ENCODE measurements at places on chromosomes 11 and 22.

- DNase-seq, result no peak
These were observed 14.1 kb upstream of the IL2RB start for GRCh38 chr22:37163575-37164504.

DNA sequence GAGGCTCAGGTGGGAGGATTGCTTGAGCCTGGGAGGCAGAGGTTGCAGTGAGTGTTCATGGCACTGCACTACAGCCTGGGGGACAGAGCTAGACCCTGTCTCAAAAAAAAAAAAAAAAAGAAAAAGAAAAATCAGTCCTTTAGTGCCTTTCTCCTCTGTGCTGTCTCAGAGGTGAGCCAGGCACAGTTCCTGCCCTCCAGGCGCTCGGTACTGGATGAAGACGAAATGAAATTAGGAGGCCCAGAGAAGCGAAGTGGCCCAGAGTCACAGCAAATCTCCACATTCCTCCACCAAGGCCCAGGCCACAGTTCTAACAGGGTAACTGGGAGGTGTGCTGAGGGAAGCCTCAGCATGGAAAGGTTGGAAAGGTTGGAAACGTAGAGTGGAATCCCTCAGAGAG lies 4.9 kb downstream of the PLEKHB1 start:
- DNase-seq, result no peak

DNA sequence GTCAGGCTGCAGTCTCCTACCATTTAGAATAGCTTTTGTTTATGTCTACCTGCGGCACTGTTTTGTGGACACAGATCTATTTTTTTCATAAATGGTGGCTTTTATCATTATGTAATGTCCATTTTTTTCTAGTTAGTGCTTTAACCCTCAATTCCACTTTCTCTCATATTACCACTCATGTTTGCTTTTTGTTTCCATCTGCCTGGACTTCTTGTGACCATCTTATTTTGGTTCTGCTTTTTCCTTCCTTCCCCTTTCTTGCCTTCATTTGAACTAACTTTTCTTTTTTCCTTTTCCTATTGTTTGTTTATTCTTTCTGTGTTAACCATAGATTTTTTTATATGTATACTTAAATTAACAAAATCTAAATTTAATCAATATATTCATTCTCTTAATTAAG lies 98.5 kb upstream of the SLC22A12 start:
- DNase-seq, result no peak

GRCh38 chr22:29306175-29306834 lies at the start of gene GAS2L1:
Gene GAS2L1, plus strand, starts transcription at chr22:29306650. Its CDS starts 1,456 bp downstream, at chr22:29308106.
- DNase-seq, result no peak

DNA sequence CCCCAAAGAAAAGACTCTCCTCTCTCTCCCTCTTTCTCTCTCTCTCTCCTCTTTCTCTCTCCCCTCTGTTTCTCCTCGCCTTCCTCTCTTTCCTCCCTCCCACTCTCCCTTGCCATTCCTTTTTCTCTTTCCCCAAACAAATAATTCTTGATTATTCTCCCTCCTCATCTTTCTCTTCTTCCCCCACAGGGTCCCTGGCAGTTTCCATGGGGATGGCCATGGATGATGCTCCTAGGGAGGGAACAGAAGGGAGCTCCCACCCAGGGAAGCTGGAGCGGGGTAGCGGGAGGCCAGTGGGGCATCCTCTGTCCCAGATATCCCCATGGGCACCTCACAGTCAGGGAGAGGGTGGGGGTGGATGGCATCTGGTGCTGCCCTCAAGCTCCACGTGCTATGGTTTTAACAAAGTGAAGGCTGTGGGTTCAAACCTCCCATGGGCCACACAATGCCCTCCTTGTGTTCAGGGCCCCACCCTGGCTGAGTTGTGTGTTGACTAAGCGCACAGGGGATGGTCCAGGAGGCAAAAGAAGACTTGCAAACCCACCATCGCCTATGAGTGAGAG lies 266.4 kb downstream of the BUD13 start:
- no peak for DNase-seq

DNA sequence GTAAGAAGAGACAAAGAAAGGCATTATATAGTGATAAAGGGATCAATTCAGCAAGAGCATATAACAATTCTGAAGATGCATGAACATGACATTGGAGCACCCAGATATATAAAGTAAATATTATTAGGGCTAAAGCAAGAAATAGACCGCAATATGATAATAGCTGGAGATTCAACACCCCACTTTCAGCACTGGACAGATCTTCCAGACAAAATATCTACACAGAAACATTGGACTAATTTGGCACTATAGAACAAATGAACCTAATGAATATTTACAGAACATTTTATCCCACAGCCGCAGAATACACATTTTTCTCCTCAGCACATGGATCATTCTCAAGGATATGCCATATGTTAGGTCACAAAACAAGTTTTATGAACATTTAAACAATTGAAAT lies 633.1 kb downstream of the JRKL start:
- no peak for DNase-seq

- DNase-seq, result no peak
These were observed 2.6 kb upstream of the MCHR1 start for GRCh38 chr22:40676644-40677043.

GRCh38 chr22:27892811-27893210 lies 26.2 kb downstream of the PITPNB start:
- DNase-seq, result no peak

- no peak for DNase-seq
These were observed 8.9 kb downstream of the HEPHL1 start for GRCh38 chr11:94030059-94030458.

DNA sequence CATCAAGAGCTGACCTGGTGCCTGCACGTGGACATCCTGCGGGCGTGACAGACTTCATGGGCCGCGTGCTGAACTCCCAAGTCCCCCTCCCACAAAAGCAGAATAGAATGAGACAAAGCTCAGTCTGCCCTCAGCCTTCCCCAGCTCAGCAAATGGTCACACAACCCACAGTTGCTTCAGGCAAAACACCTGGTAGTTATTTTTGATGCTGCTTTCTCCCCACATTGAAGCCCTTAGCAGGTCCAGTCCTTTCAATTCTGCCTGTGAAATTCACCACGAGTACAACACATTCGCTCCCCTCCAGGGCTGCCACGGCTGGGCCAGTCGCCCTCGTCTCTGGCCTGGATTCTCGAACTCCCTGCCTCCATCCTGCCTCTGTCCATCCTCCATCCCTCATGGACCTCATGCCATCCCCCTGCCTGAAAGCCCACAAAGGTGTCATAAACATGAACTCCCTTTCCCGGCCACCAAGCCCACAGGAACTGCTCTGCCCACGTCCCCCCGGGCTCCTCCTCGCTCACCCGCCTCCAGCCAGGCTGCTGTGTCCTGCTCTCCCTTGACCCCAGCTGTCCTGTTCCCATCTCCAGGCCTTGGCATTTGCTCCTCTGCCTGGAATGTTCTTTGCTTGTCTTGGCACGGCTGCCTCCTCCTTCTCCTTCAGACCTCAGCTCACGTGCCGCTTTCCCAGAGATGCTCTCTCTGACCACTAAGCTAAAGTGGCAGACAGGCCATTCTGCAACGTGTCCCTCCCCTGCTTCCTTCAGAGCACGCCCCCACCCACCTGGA lies 42.1 kb downstream of the SCUBE1 start:
- DNase-seq, result no peak

GRCh38 chr11:2768471-2769408 lies 68.9 kb upstream of the KCNQ1OT1 start:
- no peak for DNase-seq

DNA sequence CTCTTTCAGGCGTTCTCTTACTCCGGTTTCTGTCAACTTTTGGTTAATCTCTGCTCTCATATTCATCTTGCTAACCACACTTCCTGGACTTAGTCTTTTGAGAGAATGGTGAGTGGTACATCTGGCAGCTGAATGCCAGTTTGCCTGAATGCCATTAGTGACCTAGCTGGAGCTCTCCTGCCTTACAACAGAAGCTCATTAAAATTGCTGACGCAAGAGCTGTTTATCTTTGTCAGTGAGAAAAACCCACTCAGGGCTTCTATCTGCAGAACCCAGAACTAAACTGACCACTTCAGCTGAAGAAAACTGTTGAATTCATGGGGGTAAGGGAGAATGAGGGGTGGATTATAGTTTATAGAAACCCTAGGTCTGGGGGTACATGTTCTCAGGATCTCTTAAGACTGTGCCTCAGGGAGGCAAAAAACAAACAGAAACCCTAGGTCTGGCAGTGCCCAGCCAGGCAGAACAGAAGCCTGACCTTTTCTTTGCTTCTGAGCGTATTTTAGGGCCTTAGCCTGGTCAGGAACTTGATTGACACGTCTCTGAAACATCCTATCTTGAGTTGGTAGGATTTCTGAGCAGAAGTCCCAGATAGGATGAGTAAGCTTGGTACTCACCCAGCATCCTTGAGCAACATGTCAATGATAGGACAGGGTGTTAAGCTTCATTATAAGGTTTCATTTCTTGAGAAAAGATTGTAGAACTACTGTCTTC lies 52.8 kb upstream of the YWHAH start:
- DNase-seq, result no peak

DNA sequence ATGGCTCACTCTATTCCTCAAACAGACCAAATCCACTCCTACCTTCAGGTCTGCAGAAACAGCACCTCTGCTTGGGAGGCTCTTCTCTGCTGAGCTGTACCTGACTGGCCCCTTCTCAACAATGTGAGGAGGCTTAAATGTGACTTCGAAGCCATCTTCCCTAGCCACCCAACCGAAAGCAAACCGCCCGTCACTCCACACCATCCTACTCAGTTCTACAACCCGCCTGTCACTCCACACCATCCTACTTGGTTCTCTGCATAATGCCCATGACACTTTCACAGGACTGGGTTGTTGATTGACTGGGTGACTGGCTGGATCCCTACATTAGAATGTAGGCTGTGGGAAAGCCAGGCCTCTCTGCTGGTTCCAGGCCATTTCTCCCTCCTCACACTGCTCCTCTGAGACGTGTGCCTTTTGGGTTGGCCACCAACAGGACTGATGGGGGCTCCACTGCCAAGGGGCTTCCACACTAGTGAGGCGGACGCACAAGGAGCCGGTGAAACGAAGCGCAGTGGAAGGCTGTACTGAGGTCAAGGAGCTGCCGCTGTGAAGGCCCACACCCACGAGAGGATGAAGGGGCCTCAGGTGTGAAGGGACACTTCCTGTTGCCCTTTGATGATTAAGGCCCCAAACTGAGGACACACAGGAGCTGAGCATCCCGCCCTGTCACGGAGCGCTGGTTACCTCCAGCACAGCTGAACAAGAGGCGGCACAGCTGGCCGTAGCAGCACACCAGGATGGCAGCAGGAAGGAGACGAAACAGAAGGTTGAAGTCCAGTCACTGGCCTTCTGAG lies 47.5 kb upstream of the SPATA19 start:
- no peak for DNase-seq

- no peak for DNase-seq
These were observed 168.7 kb downstream of the EFCAB6 start for GRCh38 chr22:43643387-43643786.

GRCh38 chr11:123163621-123164020 lies 31.4 kb downstream of the CLMP start:
- no peak for DNase-seq

DNA sequence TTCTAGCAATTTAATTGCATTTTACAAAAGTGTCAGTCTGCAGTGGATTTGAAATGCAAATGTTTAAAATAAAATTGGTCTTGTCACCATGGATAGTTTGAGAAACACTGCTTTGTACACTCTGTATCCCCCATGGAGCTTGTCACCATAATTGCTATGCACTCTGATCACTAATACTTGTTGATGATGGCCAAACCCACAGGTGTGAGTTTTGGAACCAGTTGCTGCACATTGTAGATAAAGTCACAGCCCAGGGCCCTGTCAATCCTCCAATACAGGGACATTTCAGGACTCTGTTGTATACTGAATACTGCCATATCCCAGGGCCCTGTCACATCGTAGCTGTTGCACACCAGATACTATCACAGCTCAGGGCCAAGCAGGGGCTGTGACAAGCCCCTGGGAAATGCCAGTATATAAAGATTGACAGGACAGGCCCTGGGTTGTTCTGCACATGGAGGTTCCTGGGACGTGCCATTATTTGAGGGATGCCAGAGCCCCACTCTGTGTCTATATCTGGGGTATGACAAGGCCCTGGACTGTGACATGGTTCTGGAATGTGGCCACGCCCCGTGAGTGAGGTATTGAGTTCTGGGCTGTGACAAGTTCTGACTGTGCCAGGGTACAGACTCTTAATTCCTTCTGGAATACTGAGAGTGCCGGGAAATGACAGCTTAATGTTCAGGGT lies 27.9 kb upstream of the SMPD1 start:
- no peak for DNase-seq

DNA sequence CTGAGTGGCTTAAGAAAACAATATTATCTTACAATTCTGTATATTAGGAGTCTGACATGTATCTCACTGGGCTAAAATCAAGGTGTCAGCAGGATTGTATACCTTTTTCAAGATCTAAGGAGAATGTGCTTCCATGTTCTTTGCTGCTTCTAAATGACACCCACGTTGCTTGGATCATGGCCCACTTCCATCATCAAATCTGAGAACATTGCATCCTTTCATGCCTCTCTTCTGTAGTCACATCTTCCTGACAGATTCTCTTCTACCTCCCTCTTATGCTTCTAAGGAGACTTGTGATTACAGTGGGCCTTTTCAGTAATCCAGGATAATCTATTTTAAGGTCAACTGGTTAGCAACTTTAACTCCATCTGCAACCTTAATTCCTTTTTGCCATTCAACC lies 499.4 kb downstream of the FAM181B start:
- no peak for DNase-seq

- DNase-seq, result no peak
These were observed 116.0 kb downstream of the RBFOX2 start for GRCh38 chr22:35912658-35913057.

DNA sequence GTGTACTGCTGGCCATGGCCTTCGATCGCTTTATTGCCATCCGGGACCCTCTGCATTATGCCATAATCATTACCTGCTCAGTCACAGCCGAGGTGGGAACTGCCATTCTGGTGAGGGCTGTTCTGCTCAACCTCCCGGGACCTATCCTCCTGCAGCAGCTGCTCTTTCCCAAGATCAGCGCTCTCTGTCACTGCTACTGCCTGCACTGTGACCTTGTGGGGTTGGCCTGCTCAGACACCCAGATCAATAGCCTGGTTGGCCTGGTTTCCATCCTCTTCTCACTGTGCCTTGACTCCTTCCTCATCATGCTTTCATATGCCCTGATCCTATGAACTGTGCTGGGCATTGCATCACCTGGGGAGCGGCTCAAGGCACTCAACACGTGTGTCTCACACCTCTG lies 24.9 kb upstream of the TRIM21 start:
- DNase-seq, result no peak

- DNase-seq, result no peak
These were observed 2.2 kb upstream of the RAB30 start for GRCh38 chr11:83073884-83074283.

- no peak for DNase-seq
These were observed 2.5 kb downstream of the RASSF7 start for GRCh38 chr11:563066-563811.

DNA sequence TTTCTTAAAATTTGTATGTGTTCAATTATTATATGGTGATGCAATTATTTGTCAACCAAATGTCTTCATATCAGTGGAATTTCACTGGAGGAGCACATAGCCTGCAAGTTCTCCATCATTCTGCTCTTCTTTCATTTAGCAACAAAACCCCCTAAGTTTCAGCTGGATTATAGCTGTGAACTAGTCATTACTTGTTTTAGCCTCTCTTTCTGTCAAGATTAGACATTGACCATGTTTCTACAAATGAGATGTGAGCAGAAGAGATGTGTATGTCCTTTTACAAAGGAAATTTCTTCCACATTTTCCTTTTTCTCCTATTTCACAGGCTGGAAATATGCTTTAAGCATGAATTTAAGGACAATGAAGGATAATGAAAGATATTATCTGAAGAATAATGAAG lies 9.2 kb upstream of the NOX4 start:
- no peak for DNase-seq

GRCh38 chr22:49576241-49577141 lies 251.2 kb downstream of the BRD1 start:
- DNase-seq, result no peak

- DNase-seq, result no peak
These were observed 203.2 kb downstream of the CASP12 start for GRCh38 chr11:104695065-104695463.
